Stimulated activated CD8-positive, alpha-beta memory T cell treated with anti-CD3 and anti-CD28 coated beads, Interleukin-4, amount 100 ng/mL, for 48 hours (primary cell): ENCODE measurements at places on chromosomes 12 and 14.

DNA sequence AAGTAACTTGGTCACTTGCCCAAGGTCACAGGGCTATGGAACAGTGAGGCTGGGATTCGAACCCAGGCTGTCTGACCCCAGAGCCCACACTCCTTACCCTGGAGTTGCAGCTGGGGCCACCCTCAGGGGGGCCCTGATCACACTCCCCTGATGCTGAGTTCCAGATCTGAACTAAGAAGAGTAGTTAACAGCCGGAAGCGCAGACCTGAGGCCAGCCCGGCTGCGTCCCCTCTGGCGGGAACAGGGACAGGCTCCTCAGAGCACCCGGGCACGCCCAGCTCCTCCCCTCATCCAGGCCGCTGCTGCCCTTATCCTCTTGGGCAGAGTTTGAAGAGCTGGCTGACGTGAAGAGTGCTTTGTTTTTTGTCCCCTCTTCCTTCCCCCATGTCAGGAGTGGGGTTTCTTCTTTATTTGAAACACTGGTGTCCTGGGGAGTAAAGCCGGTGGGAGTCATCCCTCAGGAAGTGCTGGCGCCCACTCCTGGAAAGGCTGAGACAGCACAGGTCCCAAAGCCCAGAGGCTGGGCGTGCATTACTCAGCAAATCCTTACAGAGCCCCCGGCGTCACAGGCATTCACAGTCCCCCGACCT is 8.7 kb downstream of the PHB2 start:
- peak; percentile 73 for DNase-seq

- DNase-seq: no peak
These were observed 10.6 kb downstream of the HHIPL1 start for GRCh38 chr14:99655521-99655920.

DNA sequence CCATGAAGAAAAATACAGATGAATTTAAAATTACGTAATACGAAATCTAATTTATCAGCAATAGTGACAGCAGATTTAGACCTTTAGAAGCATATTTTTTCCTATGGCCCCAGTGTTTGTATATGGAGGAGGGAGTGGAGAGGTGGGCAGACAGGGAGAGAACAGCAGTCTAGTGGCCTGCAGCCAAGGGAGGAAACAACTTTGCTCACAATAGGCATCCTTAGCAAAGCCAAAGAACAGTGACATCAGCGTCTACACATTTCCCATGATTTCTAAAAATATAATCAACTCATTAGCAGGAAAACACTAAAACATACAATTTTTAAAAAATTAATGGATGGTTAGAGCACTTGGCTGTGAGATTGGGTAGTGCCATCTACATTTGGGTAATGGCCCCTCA is 622.6 kb upstream of the ATP2B1 start:
- DNase-seq: no peak

GRCh38 chr12:32107359-32108267 is 966 bp downstream of the BICD1 start:
- DNase-seq: peak; percentile 58

DNA sequence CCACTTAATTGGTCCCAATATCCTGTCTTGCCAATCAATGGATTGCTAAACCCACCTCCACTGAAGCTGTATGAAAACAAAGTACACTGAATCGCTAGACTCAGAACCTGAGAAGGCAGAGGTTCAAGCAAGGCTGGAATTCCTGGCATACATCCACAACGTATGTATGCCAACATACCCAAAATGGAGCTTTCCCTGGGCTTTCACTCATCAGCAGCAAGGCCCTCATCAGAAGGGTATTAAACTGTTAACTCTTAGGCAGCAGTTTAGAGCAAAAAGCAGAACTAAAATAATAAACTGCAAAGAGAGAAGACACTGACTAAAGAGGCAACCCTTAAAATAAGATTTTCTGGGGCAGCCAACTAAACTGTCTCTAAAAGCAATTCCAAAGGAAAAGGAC is 13.6 kb downstream of the MED13L start:
- no peak for DNase-seq

- no peak for DNase-seq
These were observed 379.9 kb downstream of the AEBP2 start for GRCh38 chr12:19819231-19819630.
